ENCODE measurements at places on chromosomes 16 and 17.

GRCh38 chr16:6091021-6091420, 993.4 kb upstream of the EEF2KMT start:
- no peak for DNase-seq

GRCh38 chr17:74659889-74660288, 36.4 kb upstream of the CD300E start:
- DNase-seq: no peak

DNA sequence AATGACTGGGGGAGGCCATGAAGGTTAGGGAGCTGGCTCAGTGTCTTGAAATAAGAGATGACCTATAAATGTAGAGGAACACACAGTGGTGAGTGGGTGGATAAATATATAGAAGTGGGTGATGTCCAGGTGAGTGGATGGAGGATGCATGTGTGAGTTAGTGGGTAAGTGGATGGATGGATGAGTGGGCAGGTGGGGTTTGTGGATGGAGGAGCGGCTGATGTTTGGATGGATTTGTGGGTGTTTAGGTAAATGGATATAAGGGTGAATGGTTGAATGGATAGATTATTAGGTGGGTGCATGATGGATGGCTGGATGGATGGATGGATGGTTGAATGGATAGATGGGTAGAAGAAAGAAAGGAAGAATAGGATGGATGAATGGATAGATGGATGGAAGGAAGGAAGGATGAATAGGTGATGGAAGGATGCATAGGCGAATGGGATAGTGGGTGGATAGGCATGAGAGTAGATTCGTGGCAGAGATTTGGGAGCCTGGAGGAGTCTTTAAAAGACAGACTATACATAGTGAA, 19.1 kb upstream of the TAC4 start:
- no peak for DNase-seq

GRCh38 chr17:66290101-66290722, 12.2 kb upstream of the PRKCA start:
- no peak for DNase-seq

GRCh38 chr17:80160536-80160935, 9.3 kb upstream of the CARD14 start:
- DNase-seq: no peak

- DNase-seq: no peak
These were observed 36.3 kb downstream of the POLR3E start for GRCh38 chr16:22333457-22333994.

DNA sequence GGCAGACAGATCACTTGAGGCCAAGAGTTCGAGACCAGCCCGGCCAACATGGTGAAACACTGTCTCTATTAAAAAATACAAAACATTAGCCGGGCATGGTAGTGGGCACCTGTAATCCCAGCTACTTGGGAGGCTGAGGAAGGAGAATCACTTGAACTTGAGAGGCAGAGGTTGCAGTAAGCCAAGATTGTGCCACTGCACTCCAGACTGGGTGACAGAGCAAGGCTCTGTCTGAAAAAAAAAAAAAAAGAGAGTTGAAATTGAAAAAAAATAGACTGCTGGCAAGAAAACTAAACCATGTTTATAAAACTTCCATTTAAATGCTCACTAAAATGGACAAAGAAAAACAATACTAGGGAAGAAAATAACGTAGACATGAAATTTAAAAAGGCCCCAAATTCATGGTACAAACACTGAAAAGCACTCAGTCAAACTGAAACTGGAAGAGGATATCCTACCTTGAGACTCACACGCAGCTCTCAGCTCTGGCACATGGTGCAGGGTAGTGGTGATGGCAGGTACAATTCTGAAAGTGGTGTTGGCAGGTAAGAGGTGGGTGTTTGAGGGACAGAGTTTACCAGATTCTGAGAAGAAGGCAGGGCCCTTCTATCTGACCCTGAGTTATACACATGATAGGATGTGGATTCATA, 19.3 kb downstream of the CNTROB start:
- peak; percentile 57 for DNase-seq

DNA sequence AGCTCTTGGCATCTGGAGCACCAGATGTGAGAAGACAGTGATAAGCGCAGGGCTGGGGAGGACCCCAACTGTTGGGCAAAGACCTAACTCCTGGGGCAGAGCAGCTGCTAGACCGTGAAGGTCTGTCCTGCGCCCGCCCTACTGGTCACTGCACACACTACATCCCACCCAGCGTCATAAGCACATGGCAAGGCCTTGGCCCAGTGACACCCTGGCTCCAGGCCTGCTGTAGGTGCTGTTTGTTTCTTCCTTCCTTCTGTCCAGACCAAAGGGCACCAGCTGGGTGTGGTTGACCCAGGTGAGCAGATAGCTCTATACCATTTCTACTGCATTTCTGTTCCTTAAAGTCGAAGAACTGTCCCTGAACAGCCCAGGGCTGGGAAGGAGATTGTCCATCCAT, 6.4 kb downstream of the TRPV3 start:
- no peak for DNase-seq

DNA sequence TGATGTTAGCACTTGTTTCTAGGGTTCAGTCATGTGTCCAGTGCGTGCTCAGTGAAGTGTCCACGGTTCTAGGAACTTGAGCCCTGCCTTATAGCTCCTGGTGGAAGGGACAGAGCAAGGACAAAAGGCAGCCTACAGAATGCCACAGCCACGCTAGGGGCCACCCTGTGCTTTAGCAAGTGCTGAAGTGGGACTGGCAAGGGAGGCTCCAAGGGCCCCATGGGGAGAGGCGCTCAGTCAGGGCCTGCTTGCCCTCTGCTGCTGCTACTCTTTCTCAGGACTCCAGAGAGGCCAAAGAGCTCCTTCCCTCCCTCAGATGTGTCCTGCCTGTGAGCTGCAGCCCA, 6.8 kb downstream of the NT5C start:
- DNase-seq: no peak
